ENCODE measurements at places on chromosomes 12 and 14.

DNA sequence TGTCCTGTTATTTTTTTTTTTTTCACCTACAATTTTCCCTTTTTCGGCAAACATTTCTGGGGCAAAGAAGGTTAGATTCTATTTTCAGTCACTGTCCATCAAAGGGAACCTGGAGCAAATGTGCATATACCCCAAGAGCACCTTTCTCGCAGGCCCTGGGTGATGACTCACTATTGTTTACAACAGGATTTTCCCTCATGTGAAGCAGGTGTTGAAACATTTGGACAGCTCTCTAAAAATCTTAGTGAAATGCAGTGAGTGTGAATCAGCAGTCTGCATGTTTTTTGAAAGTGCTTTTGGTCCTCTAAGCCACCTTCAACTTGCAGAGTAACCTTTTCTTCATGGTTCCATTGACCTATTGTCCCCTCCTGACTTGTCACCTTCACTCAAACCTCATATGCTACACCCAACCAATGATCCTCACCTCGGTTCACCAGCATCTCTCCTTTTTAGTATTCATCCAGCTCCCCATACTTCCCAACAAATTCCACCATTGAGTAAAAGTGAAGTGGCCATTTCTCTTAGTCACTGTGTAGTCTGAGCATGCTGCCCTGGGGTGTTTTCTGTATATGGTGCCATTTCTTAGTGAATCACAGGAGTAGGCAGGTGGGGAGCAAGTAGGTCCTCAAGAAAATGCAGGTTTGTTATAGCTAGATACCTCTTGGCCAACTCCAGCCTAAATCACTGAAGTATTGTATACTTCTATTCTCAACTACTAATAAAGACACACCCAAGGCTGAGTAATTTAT is 260.2 kb downstream of the BMP4 start:
- DNase-seq = no peak

DNA sequence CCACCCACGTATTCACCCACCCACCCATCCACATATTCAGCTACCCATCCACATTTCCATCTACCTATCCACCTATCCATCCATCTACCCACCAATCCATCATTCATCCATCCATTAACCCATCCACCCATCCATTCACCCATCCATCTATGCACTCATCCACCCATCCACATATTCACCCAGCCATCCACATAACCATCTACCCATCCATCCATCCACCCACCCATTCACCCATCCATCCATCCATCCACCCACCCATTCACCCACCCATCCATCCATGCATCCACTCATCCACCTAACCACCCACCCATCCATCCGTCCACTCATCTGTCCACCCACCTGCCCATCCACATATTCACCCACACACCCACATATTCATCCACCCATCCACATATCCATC is 70.5 kb downstream of the LGMN start:
- no peak for DNase-seq

DNA sequence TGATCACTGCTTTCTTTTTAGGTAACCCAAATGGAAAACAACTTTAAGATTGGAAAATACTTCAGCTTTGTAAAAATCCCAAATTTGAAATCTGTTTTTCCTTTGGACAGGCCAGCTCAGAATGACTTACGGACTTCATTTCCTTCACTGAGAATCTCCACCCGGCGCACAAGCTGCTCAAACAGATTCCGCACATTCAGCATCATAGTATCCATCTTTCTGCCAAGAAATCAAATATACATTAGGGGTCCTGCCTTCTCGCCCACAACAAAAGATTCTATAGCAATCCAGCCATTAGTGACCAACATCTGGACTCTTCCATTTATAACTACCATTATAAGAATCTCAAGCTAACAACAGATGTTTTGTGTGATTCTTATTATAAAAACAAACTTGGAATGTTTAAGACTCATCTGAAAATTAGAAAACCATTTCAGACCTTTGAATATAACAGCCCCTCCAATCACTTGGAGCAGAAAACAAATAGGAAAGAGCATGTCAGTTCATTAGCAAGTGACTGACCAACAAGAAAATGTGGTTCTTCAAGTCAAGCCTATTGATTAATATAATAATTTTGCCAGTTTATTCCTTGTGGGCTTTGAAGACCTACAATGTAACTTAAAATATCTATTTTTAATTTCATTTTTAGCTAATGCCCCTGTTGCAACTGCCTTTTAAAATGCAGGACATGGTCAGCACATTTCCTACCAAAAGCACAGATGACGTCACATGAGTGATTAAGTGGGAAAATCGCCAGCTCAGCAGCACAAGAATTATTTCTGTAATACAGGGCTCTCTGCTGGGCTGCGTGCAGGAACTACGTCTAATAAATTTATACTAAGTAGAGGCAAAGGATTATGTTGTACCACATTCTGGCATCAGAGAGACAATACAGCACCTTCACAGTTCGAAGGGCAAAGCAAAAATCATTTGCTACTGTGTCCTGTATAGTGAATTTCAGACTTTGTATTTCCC is 8.5 kb downstream of the RACGAP1 start:
- no peak for DNase-seq

GRCh38 chr12:116018282-116018681 is 259.2 kb downstream of the MED13L start:
- DNase-seq = no peak

- DNase-seq = no peak
Measured at GRCh38 chr12:47504775-47505446, 200.9 kb downstream of the RPAP3 start.

DNA sequence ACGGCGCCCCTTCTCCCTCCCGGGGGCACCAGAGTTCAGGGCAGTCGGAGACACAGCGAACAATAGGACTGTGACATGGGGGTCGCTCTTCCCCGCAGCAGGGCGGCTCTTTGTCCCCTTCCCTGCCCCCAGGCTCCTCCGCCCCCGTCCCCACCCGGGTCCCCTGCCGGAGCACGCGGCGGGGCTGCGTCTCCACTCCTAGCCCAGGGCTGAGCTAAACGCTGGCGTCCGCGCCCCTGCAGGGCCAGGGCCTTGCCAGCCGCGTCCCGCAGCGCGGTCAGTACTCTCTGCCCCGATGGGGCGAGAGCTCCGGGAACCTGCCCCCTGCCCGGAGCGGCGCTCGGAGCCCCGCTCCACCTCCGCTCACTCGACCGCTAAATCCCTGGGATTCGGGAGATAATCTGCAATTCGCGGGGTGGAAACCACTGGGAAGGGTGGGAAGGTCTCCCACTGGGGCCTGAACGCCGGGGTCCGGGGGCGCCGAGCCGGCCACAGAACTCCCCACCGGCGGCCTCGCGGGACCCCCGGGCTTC is 825 bp upstream of the CCDC85C start:
- no peak for DNase-seq

- DNase-seq = no peak
Measured at GRCh38 chr12:98509063-98509462, 6.3 kb upstream of the TMPO start.

Data from activated T-cell treated with anti-CD3 and anti-CD28 coated beads for 24 hours (primary cell).